LHCN-M2 (cell line): ENCODE measurements at places on chromosomes 11 and 22. TPM values are rescaled to one million over a fixed set of nuclear protein-coding genes. Genes with fewer than 3 reads are reported as not detected.

C11orf52 gene
- total RNA-seq, result 1.2 and 2.1 TPM in 2 replicates

IPO7 gene
- total RNA-seq, result 153 and 173 TPM in 2 replicates

SCGB2A2 gene
- total RNA-seq, result not detected in 2 replicates

SLC37A2 gene
- total RNA-seq, result 8.8 and 11.0 TPM in 2 replicates

GRAMD1B gene
- 4.2 and 4.8 TPM in 2 replicates for total RNA-seq
